ENCODE measurements at places on chromosomes 11 and 22. TPM values are rescaled to one million over a fixed set of nuclear protein-coding genes. Genes with fewer than 3 reads are reported as not detected.

- no peak for DNase-seq
These were observed 146.2 kb downstream of the SPATA19 start for GRCh38 chr11:133699071-133699470.

DNA sequence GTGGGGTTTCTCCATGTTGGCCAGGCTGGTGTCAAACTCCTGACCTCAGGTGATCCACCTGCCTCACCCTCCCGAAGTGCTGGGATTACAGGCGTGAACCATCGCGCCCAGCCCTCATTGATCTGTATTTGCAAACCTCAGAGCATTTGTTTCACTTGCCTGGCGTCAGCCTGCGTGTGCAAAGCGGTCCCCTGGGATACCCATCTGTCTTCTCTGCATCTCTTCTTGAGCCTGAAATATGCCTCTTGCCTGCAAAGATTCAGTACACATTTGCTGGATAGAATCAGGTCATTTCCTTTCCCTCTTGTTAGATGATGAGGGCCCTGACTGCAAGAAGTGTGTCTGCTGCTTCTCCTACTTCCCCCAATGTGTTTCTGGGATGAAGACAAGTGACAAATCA lies 1291.0 kb downstream of the TBC1D22A start:
- no peak for DNase-seq

DNA sequence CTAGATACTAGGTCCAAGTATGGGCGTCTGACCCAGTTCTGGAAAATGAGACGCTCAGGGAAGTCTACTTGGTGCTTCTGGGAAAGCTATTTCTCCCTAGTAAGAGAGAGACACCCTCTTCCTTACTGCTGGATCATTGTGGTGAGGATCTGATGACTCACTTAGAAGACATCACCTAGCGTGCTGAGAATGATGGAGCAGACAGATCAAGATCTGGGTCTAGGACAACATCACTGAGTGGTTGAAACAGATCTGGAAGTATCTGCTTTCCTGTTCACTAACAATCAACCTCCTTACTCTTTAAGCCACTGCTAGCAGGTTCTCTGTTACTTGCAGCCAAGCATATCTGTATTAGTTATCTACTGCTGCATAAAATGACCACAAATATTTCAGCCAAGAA lies 38.3 kb upstream of the HMGXB4 start:
- DNase-seq = peak; percentile 15

DNA sequence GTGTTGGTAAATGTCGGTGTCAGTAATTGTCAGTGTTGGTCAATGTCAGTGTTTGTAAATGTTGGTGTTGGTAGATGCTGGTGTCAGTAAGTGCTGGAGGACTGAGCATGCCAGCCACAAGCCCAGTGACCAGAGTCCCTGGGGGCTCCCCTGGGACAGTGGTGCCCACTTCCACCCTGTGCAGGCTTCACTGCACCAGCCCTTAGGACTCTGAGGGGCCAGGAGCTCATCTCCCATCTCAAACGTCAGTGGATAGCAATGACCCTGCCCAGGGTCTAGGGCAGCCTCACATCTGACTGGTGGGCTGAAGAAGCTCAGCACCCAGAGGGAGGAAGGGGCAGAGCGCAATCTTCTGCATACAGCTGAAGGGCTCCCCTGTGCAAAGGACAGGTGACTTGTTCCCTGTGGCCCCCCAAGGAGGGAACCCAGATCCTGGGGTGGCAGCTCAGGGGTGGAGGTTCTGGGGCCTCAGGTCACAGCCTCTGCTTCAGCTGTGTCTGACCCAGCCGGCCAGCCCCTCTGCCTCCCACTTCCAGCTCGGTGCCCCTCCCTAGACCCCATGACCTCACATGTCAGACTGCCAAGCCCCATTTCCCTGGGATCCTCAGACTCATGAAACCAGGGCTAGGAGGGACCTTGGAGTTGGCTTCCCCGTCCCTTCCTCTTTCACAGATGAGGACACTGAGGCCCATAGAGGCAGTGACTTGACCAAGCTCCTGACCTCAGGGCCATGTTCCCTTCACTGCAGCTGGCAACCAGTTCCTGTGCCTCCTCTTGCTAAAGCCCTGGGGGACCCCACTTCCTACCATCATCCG lies 138.4 kb downstream of the CRYBB2 start:
- DNase-seq = no peak

GRCh38 chr11:95135155-95135554 lies 45.5 kb downstream of the ENDOD1 start:
- DNase-seq = peak; percentile 56

DNA sequence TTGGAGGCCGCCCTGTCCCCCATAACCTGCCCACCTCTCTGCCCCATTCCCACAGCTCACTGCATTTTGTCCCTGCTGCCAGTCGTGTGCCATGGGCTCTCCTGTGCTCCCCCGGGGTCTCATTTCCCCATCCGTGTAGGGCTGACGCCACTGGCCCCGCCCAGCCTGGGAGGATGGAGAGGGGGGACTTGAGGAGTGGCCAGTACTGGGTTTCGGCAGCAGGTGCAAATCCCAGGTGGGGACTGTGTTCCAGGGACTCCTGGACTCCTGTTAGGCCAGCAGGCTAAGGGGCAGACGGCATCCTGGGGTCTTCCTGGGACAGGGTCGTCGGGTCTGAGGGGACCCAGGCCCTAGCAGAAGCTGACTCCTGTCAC lies 1.2 kb upstream of the MYO7A start:
- DNase-seq = no peak

DNA sequence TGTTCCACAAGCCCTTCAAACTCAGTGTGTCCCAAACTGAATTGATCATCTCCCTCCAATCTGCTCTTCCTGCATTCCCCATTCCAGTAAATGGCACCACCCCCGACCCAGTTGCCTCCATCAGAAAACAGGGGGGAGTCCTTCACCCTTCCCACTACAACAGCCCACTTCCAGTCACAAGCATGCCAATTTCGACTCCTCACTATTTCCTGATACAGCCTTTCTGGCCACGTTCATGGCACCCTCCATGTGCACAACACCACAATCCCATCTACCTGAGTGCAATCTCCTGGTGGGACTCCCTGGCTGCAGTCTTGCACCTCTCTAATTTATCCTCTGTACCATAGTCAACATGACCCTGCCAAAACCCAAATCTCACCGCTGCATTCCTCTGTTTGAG lies 1.6 kb upstream of the DNAL4 start:
- DNase-seq = no peak

- DNase-seq = peak; percentile 90
These were observed 205.6 kb downstream of the ADAMTS15 start for GRCh38 chr11:130653838-130654636.

DNA sequence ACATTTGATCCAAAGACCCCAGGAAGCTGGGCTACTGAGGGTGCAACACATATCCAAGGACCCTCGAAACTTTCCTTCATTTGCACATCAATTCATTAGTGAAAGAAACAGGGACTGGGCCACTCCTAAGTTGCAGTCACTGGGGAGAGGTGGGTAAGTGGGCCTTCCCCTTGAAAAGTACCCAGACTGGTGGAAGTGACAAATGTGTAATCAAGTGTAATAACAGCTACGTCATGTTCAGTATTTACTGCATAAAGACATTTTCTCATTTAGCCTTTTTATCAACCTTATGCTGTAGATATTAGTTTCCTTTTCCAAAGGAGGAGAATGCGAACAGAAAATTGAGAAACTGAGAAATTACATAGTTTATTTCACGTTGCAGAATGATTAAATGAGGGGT lies 101.9 kb upstream of the OLFML1 start:
- no peak for DNase-seq

- DNase-seq = no peak
These were observed 63.4 kb downstream of the SMIM38 start for GRCh38 chr11:69218946-69219720.

GRCh38 chr11:28833169-28833568 lies 725.0 kb downstream of the METTL15 start:
- DNase-seq = no peak

DNA sequence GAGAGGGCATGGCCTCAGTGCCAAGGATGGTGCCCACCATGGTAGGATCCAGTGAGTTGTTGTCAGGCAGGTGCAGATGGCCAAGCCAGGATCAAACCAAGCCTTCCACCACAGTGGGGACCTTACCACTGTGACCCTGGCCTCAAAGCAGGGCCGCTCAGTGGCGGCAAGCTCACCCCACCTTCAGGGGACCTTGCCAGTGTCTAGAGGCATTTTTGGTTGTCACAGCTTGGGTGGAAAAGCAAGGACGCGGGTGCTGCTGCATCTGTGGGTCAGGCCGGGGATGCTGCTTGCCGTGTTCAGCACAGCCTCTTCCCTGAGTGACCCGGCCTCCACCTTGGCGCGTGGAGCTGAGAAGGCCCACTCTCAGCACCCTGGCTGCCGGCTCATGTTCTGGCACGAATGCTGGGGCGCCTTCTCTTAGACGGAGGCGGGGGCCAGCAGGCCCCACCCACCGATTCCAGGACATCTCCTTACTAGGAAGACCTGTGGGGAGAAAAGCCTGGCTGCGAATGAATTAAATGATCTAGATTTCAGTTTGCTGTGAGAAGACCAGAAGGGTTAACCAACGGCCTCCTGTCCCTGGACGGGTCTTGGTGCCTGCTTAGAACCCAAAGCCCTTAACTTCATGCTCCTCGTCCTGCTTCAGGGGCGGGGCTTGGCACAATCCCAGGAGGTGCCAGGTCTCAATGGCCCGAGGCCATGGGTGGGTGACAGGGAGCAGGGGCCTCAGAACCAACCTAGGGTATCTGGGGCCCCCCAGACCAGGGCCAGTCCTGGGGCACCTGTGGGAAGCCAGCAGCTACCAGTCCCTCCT lies 18.9 kb downstream of the TRMU start:
- DNase-seq = no peak

DNA sequence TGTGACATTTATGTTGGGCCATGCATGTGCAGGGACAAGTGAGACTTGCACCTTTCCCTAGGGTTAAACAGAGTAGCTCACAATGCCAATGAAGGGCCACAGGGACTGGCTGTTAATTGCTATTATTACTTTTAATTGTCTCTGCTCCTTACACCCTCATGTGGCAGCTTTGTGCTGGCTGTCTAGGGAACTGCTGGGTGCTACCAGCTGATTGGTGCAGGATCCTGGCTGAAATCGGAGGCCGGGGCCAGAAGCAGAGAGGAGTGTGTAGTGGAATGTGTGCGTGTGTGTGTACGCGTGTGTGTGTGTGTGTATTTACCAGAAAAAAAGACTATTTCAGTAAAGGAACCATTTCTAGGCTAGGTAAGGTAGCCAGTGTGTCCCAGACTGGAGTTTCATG lies 302.5 kb downstream of the CTTN start:
- DNase-seq = no peak

DNA sequence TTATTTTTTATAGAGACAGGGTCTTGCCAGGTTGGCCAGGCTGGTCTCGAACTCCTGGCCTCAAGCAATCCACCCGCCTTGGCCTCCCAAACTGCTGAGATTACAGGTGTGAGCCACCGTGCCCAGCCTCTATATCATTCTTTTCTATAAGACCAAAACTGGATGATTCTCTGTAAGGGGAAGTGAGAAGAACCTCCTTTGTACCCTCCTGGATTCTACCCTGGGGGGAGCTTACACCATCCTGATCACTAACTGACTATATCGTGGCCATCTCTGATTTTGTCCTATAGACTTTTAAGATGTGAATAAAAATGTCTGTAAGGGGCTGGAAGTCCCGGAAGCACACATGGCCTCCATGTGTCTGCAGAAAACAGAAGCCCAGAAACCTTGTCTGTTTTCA lies 9.1 kb downstream of the PIWIL4 start:
- DNase-seq = no peak

DNA sequence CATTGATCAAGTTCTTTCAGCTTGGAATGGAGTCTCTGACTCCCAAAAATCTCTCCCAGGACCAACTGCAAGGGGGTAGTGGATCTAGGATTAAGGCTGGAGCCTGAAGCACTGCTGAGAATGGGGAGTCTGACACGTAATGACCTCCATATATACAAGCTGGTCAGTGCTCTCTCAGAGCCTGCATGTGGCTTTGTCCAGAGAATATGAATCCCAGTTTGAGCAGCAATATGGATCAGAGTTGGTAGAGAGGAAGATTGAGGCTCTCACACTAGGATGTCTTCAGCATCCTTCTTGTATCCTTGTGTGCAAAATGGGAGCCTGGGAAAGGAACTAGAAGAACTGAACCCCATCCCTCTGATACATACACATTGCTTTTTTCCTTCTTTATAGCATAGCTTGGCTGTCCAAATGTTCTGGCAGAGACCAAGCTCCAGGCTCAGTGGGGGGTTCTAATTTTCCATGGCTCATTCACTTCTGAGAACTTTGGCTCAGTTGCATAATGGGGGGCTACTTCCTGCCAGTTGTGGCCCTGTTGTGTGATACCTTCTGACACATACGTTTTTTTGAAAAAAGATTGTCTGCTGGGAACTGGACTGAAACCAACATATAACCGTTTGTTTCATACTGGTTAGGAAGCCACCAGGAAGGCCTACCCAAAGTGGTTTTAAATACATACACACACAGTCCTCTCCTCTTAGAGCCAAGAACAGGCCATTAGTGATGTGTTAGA lies 138.2 kb downstream of the ETS1 start:
- DNase-seq = peak; percentile 50

DNA sequence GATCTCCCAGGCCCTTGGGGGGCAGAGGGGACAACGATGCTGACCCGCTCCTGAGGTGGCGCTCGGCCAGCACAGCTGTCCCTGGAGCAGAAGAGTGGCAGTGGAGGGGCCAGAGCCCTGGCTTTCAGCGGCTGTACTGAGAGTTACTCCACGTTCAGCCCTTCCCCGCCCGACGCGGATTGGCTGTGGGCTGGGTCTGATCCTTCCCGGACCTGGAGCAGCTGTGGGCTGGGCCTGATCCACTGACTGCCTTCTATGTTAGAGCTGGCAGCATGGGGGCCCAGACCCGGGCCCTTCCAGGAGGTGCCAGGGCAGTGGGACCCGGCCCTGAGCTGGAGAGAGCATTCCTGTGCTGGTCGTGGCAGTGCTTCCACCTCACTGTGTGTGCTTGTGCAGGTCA lies 27.8 kb downstream of the YWHAH start:
- no peak for DNase-seq

GRCh38 chr11:123532131-123532530 lies 102.1 kb downstream of the GRAMD1B start:
- DNase-seq = peak; percentile 28

DNA sequence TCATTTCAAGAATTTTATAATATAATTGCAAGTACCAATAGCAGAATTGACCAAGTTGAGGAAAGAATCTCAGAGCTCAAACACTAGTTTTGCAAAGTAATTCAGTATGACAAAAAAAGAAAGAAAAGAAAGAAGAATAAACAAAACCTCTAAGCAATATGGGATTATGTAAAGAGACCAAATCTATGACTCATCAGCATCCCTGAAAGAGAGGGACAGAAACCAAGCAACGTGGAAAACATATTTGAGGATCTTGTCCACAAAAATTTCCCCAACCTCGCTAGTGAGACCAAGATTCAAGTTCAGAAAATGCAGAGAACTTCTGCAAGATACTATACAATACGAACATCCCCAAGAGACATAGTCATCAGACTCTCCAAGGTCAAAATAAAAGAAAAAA lies 203.7 kb upstream of the DDI1 start:
- DNase-seq = no peak

GRCh38 chr22:28014211-28015045 lies 95.4 kb upstream of the PITPNB start:
- no peak for DNase-seq

The PYGM gene
- not detected for total RNA-seq

The ARAP1 gene
- total RNA-seq = 92.4 TPM

The SMIM35 gene
- total RNA-seq = not detected

The CCDC116 gene
- not detected for total RNA-seq

The API5 gene
- total RNA-seq = 19.6 TPM

The SLC25A45 gene
- total RNA-seq = 1.9 TPM

The TEX54 gene
- total RNA-seq = not detected

The OR4B1 gene
- not detected for total RNA-seq

The ZP1 gene
- total RNA-seq = not detected

The SLC25A18 gene
- 0.16 TPM for total RNA-seq

The BAIAP2L2 gene
- 63.3 TPM for total RNA-seq

The ACP2 gene
- 9.6 TPM for total RNA-seq

The RAB36 gene
- not detected for total RNA-seq

The SOX6 gene
- total RNA-seq = not detected

The OR5B21 gene
- not detected for total RNA-seq

The ISX gene
- not detected for total RNA-seq

All from MG63 (cell line).